ENCODE measurements at places on chromosomes 16 and 17.

- no peak for DNase-seq
Observed at GRCh38 chr16:54521327-54521726, 234.7 kb upstream of the IRX3 start.

GRCh38 chr17:78184868-78185267 lies 2.0 kb downstream of the TK1 start:
- no peak for DNase-seq

- DNase-seq = no peak
Observed at GRCh38 chr17:32223703-32224102, 41.9 kb upstream of the RHBDL3 start.

DNA sequence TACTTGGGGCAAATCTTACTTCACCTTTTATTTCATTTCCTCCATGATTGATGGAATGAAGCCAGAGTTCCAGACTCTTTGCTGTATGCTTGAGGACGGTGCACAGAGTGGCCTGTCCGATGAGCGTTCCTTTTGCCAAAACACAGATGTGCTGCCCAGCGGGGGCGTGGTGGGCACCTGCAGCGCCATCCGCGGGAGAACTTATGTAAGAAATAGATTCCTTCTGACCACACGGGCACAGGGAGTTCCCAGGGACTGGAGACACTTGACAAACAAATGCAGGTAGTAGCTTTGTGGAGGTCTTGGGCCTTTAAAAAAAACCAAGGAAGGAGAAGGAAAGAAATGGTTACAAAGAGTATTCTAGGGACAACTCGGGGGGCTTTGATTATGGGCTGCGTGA lies 30.6 kb downstream of the CRAMP1 start:
- no peak for DNase-seq
